ENCODE measurements at places on chromosomes 7 and 10.

GRCh38 chr10:48572414-48572813 lies 32.5 kb downstream of the ARHGAP22 start:
- DNase-seq = no peak

DNA sequence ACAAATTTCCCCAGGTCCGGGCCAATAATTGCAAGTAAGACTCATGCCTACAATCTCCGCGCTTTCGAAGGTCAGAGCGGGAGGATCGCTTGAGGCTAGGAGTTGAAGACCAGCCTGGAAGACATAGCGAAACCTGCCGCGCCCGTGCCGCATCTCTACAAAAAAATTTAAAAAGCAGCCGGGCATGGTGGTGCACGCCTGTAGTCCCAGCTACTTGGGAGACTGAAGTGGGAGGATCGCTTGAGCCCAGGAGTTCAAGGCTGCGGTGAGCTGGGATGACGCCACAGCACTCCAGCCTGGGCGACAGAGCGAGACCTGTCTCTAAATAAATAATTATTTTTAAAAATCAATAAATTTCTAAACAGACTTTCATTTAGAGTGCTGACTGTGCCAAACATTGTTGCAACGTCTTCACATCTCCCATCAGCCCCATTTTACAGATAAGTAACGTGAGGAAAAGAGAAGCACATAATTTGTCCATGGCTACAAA lies 494 bp upstream of the CFAP43 start:
- DNase-seq = no peak

DNA sequence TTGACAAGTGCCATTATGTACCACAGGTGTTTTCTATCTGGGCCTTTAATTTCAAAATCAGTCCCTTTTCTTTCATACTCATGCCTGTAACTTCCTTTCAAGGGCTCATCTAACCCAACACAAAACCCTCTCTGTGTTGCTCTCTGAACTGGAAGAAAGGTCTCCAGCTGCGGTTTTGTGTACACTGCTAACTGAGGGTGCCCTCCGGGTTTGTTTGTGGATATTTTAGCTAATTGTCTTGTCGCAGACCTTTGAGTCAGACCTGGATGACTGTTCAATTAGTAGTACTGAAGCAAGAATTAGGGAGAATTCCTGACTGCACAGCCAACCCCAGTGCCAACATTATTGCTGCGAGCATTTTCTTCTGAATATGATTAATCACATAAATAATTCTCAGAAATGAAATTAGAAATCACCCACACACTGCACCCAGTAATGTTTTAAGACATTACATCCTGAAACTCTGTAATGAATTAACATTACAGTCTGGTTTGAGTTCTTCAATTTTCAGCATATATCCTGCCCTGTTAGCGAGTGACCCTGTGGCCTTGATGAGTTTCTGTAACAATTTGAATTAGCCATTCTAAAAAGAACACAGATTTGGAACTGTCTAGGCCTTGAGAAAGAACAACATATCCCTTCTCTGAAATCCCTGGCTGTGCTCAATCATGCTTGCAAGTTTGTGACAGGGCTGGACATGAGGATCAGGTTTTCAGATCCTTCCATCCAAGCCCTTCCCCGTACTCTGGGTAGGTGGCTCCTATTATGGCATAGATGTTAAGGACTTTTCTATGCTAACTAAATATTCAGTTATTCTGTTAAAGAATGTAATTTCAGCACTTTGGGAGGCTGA lies 460.1 kb downstream of the PLXDC2 start:
- no peak for DNase-seq

GRCh38 chr7:127066974-127067373 lies 185.8 kb downstream of the GRM8 start:
- DNase-seq = no peak

- no peak for DNase-seq
Measured at GRCh38 chr10:34190580-34190979, 624.5 kb downstream of the PARD3 start.

GRCh38 chr10:86889997-86890396 lies 67.4 kb downstream of the MMRN2 start:
- DNase-seq = no peak

- DNase-seq = peak; percentile 75
Measured at GRCh38 chr10:78856421-78856820, 212.3 kb upstream of the ZMIZ1 start.

DNA sequence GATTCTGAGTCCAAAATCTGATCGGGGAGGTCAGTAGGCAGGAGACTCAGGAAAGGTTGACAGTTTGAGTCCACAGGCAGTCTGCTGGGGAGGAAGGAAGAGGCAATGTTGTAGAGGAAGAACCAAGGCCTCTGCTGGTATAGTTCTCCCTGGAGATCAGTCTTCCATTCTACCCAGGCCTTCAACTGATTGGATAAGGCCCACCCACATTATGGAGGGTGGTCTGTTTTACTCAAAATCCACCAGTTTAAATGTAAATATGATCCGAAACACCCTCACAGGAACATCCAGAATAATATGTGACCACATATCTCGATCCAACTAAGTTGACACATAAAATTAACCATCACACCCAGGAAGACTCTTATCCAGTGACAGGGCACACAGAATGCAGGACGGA lies 425.3 kb upstream of the ZMIZ1 start:
- DNase-seq = no peak

DNA sequence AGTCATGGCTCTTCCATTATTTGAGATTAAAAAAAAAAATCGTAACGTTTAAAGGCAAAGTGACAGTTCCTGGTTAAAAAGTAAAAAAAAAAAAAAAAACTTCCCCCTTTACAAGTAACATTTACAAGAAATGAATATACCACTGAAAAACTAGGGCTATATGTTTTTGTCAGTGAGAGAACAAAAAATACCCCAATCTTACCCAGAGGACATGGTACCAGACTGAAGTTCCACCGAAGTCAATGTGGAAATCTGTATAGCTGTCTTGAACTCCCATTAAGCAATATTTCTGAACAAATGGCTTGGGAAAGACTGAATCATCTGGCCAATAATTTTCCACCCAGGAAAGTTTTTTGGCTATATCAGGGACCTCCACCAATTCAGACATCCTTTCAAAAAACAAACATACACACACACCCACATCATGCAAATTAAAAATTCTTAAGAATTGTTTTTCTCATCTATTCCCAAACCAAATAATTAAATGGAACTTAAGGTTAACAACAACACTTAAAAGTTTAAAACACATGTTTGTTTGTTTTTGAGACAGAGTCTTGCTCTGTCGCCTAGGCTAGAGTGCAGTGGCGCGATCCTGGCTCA lies 50.2 kb downstream of the KDM7A start:
- DNase-seq = no peak

DNA sequence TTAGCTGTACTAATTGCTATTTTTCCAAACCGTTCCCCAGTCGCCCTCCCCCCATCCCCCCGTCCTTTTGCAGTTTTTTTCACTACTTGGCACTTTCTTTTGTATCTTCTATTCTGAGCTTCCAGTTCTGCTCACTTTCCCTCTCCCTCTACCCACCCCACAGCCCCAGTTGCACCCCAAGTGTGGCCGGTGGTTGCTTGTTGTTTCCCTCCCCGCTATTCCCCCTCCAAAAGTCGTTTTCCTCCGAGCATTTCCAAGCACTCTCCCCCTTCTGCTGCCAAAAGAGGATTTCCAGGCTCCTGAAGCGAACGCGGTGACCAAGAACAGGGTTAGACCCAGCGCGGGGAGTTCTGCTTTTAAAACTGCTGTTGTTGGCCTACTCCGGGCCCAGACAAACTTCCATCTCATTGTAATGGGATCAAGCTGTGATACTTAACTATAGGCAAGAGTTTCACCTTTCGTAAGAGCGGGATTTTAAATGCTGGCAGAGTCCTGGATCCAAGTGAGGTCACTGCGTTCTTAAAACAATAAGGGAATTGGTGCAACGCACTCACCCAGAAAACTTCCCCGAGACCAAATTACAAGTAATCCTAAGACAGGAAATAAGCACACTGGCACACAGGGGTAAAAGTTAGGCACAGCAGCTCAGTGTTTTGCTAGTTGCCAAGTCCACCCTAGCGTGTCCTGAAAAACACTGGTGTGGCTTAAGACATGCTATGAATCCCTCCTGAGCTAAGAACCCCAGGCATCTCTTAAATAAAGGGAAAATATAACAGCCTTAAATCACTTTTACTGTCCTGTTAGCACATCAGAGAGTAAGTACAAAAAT lies 1.5 kb upstream of the RGS10 start:
- DNase-seq = no peak

DNA sequence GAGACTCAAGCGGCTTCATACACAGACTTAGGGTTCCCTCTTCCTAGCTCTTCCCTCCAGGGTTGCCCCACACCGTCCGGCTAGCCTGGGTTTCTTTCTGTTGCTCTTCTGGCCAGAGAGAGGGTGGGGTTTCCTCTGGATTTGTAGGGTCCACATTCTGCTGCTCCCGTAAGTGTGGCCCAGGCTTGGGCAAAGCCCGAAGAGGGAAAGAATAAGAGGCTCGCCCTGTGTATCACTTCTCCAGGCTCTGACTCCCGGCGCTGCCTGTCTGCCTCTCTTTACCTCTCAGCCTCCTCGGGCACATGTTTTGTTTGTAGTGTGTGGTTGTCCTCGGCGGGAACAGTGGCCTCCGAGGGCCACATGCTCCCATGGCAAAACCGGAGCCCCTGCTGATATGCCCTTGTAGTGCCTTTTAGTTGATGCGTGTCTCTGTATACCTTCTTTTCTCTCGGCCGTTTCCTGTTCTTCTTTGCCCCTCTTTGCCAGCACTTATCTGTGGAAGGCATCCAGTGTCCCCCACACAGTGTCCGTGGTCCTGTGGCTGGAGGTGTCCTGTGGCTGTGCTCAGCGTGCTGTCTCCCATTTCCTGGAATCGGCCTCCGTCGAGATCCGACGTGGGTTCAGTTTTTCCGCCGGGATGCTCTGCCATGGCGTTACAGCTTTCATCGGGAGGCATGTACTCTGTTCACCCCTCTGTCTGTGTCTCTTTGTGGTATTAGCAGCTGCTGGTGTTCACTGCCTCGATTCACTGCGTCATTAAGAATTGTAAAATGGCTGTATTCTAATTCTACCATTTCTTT lies 102.9 kb downstream of the INPP5A start:
- no peak for DNase-seq

GRCh38 chr10:123463698-123464097 lies 202.5 kb upstream of the GPR26 start:
- DNase-seq = no peak

DNA sequence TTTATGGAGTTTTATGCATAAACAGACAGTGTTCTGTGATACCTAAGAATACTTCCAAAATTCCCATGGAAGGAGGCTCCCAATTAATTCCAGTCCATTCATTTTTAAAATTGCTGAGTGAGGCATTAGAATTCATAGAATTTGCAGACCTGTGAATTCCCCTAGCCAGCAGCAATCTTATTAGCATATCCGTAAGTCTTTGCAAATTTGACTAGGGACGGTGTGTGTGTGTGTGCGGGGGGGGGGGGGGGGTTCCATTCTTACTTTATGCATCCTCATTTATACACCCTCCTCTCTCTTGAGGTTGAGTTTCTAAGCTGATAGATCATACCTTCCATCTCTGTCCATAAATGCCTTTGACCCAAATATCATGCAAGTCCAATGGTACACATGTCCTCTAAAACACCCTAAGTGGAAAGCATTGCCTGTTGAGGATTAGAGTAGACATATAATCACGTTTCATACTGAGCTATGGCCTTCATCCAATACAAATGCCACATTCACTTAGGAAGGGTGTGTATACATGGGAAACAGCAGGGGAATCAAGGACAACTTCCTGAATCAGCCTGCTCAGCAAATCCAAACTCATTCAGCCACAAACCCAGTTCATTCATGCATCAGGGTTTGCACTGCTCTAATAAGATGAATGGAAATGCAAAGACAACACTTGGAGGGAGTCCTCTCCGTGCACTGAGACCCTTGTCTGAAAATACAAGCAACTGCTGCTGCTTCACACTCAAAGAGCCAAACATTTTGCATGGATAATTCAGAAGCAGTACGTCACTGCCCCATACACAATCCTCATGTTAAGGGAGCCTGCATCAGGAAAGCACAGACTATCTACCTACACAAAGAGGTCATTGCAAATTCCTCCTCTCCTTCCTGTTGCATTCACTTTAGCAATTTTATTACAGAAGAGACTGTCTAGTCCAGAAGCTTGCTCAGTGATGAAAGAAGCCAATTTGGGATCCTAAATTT lies 350.8 kb downstream of the KCNMA1 start:
- no peak for DNase-seq

DNA sequence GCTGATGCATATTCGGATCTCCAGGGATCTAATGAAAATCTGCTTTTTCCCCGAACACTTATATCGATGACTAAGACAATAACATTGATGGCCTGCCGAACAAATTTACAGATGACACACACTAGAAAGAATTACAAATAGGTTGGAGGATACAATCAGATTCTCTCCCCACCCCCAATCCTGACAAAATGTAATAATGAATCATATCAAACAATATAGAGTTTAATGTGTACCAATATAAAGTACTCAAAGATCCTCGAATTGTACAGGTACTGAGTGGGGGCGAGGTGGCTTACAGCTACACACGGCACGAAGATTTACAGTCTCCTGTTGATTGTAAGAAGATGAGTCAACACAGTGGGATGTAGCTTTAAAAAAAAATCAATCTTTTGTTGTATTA lies 182.7 kb upstream of the MKLN1 start:
- DNase-seq = no peak

DNA sequence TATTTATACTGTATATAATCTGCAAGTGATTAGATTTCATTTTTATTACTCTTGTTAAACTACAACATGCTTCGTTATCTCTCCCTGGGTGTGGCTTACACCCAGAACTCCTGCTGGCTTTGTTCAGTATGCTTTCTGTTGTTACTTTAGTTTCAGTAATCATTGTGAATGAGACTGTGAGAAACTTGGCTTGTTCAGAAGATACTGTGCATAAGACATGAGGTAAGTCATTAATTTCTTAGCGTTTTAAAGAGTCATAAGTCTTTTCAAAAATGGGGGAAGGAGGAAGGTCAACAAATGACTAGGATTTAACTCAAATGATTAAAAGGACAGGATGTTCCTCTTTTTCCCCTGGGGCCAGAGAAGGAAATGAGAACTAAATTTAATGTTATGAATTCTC lies 11.6 kb upstream of the ADD3 start:
- no peak for DNase-seq

DNA sequence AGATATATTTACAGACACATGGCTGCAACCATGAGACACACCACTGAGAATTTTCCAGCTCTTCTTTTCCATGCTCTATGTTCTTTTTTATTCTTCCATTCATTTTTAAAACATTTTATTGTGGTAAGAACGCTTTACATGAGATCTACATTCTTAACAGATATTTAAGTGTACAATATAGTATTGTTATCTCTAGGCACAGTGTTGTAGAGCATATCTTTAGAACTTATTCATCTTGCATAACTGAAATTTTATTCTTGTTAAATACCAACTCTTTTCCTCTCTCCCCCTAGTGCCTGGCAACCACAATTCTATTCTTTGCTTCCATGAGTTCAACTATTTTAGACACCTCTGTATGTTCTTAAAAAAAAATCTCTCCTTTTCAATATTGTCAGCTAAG lies 67.1 kb upstream of the HABP2 start:
- DNase-seq = no peak

GRCh38 chr10:106830006-106830405 lies 334.5 kb downstream of the SORCS1 start:
- no peak for DNase-seq

GRCh38 chr7:101201695-101202602 lies 1.1 kb upstream of the MOGAT3 start:
- no peak for DNase-seq

- DNase-seq = no peak
Measured at GRCh38 chr7:14260011-14260410, 270.5 kb upstream of the ETV1 start.

Data from amygdala (tissue), 56 donors.